Large intestine (tissue), 12 donors: ENCODE measurements at places on chromosomes 1 and 21. TPM values are rescaled to one million over a fixed set of nuclear protein-coding genes. Genes with fewer than 3 reads are reported as not detected.
A peak's percentile ranks its signal among the peaks of the same experiment; 100 is the strongest.

DNA sequence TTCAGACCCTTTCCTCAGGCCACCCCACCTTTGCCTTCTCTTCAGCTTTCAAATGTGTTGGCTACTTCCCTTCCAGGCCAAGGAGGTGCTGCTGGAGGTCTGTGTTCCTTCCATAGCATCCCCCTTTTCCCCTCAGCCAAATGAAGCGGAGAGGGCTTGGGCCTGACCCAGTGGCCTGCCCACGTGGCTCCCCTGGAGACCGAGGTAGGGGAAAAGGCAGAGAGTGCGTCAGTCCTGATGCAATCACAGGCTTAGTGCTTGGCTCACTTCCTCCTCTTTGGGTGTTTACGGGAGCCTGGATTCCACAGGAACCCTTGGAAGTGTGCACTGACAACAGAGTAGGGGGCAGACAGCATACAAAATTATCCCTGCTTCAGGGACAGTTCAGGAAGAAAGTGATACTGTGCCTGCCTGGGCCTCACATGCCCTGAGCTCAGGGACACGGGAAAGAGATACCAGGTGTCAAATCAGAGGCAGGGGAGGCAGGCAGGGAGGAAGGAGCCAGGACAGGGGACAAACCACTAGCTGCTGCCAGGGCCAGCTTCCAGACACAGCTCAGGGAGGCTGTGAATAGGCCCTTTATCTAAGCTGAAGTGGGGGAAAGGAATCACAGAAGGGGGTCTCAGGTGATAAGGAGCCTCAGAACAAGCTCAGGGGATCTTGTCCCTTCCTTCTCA lies 16.6 kb upstream of the PTP4A2 start:
- peak; percentile 87 for DNase-seq

DNA sequence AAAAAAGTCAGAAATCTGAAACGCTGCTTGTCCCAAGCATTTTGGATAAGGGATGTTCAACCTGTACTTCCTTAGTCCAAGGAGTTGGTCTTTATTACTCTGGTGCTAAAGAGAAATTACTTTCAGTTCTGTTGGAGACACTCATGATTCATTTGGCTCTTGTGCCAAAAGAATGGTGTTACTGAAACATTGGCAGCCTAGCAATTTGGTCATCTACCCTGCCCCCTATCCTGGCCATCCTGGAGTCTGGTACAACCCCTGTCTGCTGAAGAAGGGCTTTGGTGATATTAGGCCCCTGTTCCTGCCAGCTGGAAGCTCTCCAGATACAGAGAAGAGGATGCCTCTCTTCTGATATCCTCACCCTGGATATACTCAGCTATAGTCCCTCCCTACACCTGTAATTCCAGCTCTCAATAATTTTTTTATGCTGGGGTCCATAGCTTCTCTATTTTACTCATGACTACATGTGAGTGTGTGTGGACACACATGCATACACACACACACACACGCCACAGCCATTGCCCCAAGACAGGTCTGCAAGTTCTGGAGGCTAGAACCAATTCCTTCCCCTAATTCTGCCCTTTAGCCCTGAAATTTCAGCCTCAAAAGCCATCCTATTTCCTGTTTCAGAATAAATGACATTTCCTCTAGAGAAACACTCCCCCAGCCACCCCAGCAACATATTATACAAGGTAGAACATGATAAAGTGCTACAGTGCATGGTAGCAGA lies 40.0 kb downstream of the LHX8 start:
- no peak for DNase-seq

DNA sequence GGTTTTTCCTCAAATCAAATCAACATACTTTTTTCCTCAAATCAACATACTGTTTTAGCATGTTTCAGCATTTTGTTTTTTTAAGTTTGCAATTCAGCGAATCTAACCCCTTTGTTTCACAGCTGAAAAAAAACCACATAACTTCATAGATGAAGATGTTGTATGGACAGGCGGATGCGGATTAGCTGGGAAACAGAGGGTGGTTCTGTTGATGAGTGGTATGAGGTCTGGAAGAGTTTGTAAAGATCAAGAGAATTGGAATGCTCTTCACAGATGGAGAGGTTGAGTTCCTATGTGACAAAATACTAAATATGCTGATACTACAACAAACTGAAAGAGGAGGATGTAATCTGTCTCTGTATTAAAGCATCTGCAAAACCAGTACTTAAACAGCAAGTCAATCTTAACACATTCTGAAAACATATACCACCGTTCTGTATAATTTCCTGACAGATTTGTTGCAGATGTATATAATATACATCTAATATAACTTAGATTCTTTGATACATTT lies 10.6 kb upstream of the LEPR start:
- no peak for DNase-seq

- no peak for DNase-seq
Observed at GRCh38 chr21:29312981-29313380, 14.3 kb downstream of the BACH1 start.

- DNase-seq = no peak
Observed at GRCh38 chr1:236753964-236754363, 41.1 kb upstream of the MTR start.

DNA sequence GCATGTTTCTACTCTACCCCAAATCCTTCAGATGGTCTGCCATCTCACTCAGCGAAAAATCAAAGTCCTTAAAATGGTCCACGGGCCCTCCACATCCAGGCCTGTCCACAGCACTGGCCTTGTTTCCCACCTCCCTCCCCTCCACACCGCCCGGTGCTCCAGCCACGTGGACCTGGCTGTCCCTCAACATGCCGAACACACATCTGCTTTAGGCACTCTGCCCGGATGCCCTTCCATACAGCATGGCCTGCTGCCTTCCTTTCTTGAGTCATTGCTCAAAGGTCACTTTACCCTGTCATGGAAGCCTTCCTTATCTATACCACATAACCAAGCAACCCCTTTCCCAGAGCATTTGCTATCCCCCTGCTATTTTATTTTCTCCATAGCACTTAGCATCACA lies 143.0 kb downstream of the DNM3 start:
- peak; percentile 31 for DNase-seq

The FAM177B gene
- polyA plus RNA-seq = 5.5 TPM

The S100A3 gene
- not detected for polyA plus RNA-seq

The TGFB2 gene
- 4.9 TPM for polyA plus RNA-seq

The ADAM30 gene
- not detected for polyA plus RNA-seq

The AXDND1 gene
- 0.36 TPM for polyA plus RNA-seq
